ENCODE measurements at places on chromosomes 2 and 18.

GRCh38 chr18:72114801-72115594 lies 429.1 kb downstream of the CBLN2 start:
- DNase-seq, result no peak

DNA sequence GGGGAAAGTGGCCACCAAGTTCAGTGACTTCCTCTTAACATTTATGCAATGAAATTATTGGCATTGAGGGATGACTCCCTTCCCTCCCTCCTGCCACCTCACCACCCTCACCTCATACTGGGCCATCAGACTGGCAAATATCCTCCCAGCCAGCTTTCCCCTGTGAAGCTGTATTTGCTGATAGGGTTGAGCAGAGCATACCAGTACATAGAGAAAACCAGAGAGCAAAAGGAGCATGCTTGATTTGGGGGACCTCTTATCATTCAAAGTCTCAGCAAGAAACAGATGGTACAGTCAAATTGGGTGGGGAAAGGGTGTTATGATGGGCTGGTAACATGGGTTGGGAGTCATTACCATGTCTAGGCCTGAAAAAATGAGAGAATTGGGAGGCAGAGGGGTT lies 19.1 kb upstream of the B3GNT2 start:
- no peak for DNase-seq

DNA sequence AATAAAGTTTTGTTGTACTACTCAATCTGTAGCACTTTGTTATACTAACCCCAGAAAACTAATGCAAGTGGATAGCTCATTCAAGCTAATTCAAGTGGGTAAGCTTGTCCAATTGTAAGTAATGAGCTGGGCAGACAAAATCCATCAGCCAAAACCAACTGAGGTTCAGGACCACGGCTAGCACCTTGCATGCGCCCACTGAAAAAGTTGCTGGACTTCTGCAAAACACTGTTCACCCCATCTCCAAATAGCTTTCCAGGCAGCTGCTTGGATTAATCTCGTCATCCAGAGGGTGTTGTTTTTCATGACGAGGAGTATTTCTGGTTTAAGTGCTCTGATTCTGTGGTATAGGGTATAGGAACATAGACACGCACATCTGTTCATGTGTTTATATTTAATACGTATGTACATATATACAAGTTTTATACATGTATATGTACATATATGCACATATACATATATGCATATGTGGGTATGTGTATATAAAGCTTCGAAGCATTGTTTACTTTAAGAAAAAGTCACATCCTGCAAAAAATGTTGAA lies 307.5 kb downstream of the GALR1 start:
- no peak for DNase-seq

GRCh38 chr2:239230318-239231052 lies 170.3 kb downstream of the HDAC4 start:
- no peak for DNase-seq

DNA sequence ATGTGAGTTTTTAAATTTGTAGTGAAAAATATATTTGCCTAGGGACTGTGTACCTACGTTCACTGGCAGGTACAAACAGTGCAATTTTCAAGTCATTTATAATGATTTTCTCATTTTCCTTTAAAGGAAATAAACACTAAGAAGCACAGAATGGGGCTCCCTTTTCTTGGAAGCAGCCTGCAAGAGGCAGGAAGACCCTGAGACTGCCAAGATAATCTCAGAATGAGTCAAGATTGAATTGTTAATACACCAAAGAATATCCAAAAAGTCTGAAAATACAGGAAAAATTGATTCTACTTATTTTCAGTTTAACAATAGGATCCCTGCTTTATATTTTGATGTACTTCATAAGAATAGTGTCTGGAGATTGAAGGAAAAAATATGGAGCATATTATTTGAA lies 331.2 kb downstream of the CTNNA2 start:
- DNase-seq, result no peak

DNA sequence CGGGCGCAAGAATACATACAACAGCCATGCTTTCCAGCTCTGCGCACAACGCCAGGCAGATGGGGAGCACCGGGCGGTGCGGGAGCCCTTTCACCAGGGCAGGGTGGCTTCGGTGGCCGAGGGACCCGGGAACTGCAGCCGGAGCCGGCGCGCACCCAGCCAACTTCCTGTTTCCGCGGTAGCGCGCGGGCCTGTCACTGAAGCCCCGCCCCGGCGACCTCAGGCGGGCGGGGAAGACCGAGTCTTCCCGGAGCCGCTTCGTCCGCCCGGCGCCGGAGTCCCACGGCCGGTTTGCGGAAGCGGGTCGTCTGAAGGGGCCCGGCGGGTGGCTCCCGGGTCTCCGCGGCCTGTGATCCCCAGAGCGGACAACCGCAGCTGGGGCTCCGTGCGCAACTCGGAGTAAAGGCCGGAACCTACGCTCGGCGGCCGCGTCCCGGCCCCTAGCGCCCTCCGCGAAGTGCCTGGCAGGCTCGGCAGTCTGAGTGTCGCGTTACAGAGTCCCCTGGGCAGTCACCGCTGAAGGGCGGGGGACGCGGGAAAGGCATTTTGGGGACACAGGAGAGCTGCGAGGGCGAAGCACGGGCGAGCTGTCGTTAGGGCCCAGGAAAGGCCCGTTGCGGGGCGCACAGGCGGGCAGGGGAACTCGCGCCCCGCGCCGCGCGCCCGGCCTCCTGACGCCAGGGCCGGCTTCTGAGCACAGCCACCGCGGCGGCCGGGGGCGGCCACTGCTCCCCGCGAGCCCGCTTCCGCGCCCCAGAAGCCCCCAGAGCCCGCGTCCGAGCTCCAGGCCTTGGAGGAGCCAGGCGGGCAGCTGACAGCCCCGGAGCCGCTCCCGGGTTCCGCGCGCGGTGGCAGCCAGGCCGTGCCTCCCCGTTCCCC lies at the start of gene MPPE1:
Gene MPPE1, minus strand, starts transcription at position 136 of the 879 bp plus-strand sequence. CDS start 11,053 bp downstream, outside the sequence.
- DNase-seq, result peak; percentile 51

DNA sequence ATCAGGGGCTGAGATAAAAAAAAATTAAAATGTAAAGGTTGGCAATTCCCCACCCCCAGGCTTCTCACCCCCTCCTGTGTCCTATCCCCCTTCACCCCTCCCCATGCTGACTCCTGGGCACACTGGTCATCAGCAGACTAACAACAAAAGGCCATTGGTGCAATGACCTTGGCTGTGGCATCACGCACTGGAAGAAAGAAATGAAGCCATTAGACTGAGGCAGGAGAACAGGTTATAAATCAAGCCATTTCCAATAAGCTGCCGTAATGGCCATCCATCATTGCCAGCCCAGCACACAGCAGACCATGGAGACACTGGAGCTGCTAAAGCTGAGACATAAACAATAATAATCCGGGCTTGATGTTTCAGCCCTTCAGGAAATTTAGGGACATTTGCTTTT lies 342.4 kb upstream of the ETAA1 start:
- DNase-seq, result no peak

DNA sequence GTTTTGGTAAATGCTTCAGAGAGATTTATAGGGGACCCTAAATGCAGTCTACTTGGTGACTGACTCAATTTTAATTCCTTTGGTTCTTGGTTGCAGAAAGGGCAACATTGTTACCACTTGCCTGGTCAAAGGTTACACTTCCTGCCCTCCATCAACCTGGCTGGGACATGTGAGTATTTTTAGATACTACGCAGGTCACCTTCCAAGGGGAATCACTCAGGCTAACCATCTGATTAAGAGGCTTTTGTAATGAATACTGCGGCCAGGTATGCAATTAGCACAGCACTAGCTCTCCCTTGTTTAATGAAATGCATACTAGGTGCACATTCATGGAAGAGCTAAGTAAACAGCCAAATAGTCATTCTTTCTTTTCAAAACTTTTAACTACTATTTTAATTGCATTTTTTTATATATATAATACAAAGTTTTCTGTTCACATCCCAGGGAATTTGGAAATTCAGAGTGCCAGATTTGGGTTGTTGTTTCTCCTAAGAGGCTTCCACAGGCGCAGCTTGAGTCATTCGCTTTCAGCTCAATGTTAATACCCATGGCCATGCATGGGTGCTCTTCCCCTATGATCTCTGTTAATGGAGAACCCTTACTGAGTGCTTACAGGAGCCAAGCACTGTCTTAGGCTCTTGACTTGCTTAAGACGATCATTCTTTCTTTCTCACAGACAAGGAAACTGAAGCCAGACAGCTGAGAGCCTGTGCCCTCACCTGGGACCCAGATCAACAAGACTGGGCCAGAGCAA lies 152.2 kb downstream of the MTX2 start:
- no peak for DNase-seq

- no peak for DNase-seq
These were observed 757 bp downstream of the HDHD2 start for GRCh38 chr18:47149457-47150028.

DNA sequence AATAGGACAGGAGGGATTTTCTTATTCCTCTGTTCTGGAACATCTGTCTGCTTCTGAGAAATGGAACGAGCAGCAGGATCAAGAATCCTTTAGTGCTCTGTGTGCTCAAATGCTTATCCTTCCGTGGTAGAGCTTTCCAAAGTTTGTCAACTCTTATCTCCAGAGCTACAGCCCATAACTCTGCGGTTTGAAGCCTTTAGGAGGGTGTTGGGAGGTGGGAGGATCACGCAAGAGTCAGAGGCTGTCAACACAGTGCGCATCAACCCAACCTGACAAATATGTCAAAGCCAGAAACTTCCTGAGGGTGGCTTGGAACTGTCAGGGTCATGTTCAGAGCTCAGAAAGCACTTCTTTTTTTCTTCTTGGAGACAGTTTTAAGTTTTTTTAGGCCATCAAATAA lies 95.9 kb downstream of the CRIM1 start:
- no peak for DNase-seq

- no peak for DNase-seq
These were observed 257.9 kb downstream of the DYSF start for GRCh38 chr2:71711133-71711855.

- no peak for DNase-seq
These were observed 38.8 kb downstream of the TMEM178A start for GRCh38 chr2:39704540-39704939.

DNA sequence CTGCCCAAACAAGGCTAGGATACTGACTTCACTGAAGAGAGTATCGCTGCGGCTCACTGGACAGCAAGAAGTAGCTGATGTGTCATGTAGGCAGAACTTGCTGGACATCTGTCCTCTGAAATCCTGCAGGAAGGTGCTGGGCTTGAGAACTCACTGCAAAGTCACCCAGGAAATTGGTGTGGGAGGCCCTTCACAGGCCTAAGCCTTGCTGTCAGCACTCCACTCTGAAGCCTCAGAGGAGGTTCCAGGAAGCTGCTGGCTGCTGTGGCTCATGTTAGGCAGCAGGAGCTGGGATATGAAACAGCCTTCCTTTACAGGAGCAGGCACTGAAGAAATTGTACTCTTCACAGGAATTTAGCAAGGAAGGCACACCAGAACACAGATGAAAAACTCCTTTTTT lies 88.3 kb upstream of the CCDC68 start:
- DNase-seq, result no peak

DNA sequence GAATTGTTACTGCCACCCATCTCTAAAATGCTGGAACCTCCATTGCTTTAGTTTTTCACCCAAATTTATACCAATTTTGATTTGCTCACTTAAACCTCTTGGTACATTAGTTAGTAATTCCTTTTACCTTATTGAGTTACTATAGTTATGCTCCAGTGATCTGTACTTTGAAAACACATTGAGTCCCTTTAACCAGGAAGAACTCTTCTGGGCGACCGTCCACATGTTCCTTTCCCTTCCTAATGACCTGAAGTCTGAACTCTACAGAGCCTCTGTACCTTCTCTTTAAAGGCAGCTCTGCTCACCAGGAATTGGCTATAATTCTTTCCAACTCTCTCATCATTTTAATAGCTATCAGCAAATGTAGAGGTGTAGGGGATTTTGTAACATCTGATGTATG lies 290.0 kb downstream of the NEDD4L start:
- DNase-seq, result no peak

DNA sequence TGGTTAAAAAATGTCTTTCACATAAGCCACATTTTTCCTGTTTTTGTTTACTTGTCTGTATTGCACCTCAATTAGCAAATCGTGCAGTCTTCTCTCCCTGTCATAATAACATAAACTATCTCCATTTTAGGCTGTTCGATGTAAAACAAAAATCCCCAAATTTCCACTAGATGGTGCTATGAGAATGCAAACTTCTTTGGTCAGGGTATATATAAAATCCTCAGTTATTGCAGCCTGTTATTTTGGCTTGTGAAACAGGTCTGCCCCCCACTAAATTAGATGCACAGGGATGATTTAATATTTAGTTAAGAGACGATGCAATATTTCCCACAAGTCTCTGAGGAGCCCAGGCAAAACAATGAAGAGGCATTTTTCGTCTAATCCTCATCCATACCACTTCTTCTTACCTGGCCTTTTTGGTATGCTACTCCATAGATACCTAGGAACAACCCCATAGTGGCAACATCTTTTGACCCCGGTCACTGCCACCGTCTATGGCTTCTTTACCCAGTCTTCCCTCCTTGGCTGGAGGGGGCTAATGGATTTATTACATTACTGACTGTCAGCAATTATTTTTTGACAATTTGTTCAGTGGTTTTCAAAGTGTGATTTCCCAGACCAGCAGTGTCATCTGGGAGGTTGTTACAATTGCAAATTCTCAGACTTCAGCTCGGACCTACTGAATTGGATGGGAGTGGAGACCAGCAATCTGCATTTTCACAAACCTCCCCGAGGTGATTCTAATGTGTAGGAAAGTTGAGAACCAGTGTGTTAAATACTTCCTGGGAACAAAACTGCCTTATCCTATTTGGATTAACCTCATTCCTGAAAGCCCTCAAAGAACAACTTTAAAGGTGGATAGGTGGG lies 117.4 kb upstream of the CWC22 start:
- no peak for DNase-seq

DNA sequence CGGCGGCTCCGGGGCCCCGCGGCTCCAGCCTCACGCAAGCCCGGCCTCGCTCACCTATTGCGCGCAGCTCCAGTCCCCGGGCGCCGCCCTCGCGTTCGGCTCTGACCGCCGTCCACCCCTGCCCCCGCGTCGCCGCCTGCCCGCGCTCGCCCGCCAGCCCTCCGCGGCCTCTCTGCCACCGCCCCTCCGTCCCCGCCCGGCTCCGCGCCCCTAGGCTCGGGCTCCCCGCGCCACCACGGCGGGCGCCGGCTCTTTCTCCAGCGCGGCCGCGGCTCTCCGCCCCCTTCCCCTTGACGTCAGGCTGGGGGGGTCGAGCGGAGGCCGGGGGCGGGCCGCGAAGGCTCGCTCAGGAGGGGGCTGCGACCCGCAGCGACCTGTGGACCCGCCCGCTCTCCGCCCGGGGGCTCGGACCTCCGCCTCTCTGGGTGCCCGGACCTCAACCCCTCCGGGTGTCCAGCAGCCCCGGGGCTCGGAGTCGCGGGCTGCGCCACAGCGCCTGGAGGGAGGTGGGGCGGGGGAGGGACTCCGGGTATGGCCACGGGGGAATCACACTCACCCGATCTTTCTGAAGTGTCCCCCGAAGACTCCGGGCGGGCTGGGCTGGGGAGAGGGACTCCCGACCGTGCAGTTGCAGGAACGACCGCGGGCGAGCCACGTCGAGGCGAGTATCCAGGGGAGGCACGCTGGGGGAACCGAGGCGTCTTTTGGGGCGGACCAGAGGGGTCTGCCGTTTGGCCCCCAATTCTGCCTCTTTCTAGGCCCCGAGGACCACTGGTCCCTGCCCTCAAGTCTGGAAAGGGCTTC lies at the start of gene SEMA4C:
Gene SEMA4C, minus strand, starts transcription at position 259 of the 804 bp plus-strand sequence. CDS start 2,194 bp downstream, outside the sequence.
- DNase-seq, result no peak

DNA sequence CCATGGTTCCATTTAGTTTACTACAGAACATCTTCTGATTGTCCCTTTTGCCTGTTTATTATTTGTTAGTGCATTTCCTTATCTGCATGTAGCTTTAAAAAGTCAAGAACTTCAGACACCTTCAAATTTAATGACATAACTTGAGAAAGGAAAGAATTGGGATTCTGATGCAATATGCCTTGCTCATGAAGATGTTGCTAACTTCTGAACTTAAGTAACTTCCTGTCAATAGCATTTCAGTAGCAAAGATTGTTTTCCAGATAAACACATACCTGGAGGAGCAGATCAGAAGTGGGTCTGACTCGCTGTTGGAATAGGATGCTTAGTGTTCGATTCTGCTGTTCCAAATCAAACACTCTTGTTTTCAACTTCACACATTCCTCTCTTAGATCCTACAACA lies 190.2 kb upstream of the LYPD1 start:
- no peak for DNase-seq

All from HS-27A (cell line).